ENCODE measurements at places on chromosomes 2 and 18.

- no peak for DNase-seq
These were observed 108.7 kb upstream of the FSHR start for GRCh38 chr2:49262801-49263560.

GRCh38 chr2:24334245-24334633, 26.1 kb downstream of the ITSN2 start:
- no peak for DNase-seq

GRCh38 chr2:173963323-173963816, 1.8 kb downstream of the SP3 start:
- peak; percentile 74 for DNase-seq

GRCh38 chr2:156343940-156344301, 11.4 kb upstream of the NR4A2 start:
- no peak for DNase-seq

DNA sequence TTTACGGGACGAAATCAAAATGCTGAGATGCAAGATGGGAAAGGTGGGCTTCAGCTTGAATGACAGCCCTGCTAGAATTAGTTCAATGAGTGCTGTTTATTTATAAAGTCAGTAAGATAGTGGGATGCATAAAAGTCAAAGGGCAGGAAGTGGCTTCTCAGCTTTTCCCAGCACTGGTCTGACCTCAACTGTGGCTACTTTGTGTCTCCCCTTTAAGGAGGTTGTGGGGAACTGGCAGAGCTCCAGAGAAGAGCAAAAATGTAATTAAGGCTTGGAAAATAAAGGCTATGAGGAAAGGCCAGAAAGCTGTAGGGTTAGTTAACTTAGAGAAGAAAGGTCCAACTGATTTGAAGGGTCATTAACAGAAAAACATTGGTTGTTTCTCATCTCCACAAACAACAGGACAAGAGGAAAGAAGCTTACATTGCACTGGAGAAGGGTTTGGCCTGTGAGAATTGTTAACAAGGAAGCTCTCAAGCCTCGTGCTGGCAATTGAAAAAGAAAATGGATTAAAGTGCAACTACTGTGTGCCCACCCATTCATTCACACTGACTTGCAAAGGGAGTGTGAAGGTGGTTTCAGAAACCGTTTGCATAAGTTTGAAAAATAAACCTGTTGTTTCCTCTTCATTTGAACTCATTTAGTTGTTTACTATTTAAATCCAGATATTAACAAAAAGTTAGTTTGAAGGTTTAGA, 68.8 kb upstream of the CD28 start:
- no peak for DNase-seq

GRCh38 chr18:45365835-45366234, 249.4 kb upstream of the SLC14A2 start:
- DNase-seq = no peak

DNA sequence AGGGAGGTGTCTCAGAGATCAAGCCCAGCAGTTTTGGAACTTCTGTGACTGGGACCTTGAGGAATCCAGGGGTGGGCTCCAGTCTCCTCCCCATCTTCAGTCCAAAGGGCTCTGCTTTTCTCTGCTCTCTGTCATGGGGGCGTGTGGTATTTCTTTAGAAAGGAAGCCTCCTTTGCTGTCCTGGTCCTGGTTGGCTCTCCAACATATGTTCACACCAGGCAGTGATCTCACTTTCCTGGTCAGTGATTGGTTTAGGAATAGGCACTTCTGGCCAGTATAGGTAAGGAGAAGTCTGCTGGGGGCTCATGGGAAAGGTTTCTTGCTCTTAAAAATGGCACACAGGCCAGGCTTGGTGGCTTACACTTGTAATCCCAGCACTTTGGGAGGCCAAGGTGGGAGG, 115.5 kb upstream of the HAAO start:
- no peak for DNase-seq

DNA sequence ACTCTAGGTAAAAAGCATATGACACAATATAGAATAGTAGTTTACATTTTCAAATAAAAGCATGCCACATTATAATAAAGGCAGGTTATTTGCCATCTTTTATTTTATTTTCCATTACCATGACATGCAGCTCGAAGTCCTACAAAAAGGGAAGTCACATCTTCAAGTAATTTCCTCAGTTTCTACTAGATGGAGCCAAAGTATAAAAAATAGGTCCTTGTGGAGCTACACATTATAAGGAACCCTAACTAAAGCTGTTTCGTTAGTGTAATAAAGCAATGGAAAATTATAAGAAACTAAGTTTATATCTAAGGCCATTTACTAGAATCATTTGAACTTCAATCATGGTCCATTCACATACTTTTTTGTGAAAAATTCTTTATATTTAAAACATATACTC, 674.5 kb downstream of the KCNJ3 start:
- no peak for DNase-seq

DNA sequence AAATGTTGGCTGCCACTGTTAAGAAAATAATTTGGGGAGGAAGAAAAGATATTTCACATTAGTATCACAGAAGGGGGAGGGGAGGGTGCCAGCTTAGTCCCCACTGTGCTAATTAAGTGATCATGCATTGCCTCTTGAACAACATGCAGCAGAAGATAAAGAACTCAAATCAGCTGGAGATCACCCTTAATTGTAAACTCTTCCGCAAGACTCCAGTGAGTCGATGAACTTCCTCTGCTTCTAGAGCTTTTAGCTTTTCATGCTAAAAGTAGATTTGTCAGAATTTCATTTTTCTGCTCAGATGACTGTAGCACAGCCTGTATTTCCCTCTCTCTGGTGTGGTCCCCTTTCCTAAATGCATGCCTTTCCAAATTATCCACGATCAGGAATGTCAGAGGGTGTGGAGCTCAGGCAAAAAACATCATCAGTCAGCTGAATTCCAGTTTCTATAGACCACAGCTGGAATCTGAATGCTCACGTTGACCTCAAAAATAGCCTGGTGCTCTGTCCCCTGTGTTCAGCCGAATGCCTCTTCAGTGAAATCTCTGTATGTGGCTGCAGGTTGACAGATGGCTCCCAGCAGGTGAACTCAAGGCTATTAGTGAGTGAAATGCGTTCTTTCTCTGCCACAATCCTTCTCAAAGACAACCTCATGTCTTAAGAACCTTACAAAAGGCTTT, 156.8 kb upstream of the UNC80 start:
- no peak for DNase-seq

- no peak for DNase-seq
These were observed 251.0 kb downstream of the NDUFA10 start for GRCh38 chr2:239774142-239774462.

DNA sequence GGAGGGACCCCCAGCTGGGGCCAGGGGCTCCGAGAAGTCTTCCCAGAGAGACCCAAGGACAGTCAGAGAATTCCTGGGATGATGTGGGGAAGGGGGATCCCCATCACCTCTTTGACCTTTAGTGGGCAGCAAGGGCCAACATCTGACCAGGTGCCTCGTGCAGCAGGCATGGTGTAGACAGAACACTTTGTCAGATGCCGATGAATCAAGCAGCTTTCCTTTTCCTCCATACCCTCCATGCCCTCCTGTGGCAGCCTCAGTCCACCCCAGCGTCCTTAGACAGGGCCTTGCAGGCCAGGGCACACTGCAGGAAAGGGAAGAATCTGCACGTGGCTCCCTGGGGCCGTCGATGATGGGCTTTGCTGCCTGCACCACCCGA, 26.3 kb downstream of the GPR55 start:
- DNase-seq = no peak

DNA sequence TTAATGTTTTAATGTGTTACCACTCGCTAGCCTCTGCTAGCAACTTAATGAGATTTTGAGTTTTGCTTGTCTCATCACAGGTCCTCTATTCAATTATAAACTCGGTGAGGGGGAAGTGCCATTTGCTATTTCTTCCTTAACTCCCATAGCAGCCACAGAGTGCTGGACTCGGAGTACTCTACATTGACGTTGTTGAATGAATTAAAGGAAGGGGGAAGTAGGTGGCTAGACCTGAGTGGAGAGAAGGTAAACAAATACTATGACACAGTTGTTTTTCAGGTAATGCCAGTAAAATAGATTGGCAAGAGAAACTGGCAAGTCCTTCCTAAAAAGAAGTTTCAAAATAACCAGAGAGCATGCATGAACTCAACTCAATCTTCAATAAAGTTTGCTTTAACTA, 339.3 kb downstream of the HRH4 start:
- DNase-seq = no peak

DNA sequence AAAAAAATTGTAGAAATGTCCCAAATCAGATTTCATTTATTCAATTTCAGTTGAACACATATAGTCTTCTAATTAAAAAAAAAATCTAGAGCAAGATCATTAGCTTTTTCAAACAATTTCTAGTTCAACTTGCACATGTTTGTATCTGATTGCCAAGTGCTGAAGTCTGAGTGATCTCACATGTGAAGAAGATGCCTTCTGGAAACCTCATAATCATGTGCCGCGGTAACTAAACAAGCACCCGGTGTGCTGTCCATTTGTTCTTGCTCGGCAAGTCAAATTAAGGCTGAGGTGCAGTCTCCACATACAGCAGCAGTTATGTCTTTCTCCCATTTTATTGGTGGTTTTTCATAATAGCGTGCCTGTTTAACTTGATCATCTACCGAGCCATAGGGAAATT, 18.7 kb downstream of the CABLES1 start:
- DNase-seq = no peak

- DNase-seq = no peak
These were observed 278.4 kb downstream of the PRKCE start for GRCh38 chr2:45929674-45930395.

DNA sequence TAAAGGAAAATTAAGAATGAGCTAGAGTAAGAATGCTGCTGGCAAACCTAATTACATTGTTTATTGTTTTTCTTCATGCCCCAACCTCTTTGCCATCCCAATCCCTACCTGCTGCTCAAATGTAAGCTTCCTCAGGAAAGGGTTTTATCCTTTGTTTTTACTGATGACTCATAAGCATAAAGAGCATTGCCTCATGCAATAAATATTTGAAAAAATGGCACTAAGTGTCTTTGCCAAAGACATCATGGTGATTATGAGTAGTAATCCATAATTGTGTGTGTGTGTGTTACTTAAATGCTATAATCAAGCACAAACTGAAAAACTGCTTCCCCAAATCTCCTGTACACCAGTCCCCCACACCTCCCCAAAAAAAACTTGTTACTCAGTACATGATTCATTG, 53.4 kb downstream of the DNER start:
- DNase-seq = no peak

- DNase-seq = no peak
These were observed 83.9 kb downstream of the FAM210A start for GRCh38 chr18:13642440-13642827.

GRCh38 chr2:17057109-17058017, 391.7 kb upstream of the CYRIA start:
- DNase-seq = no peak

DNA sequence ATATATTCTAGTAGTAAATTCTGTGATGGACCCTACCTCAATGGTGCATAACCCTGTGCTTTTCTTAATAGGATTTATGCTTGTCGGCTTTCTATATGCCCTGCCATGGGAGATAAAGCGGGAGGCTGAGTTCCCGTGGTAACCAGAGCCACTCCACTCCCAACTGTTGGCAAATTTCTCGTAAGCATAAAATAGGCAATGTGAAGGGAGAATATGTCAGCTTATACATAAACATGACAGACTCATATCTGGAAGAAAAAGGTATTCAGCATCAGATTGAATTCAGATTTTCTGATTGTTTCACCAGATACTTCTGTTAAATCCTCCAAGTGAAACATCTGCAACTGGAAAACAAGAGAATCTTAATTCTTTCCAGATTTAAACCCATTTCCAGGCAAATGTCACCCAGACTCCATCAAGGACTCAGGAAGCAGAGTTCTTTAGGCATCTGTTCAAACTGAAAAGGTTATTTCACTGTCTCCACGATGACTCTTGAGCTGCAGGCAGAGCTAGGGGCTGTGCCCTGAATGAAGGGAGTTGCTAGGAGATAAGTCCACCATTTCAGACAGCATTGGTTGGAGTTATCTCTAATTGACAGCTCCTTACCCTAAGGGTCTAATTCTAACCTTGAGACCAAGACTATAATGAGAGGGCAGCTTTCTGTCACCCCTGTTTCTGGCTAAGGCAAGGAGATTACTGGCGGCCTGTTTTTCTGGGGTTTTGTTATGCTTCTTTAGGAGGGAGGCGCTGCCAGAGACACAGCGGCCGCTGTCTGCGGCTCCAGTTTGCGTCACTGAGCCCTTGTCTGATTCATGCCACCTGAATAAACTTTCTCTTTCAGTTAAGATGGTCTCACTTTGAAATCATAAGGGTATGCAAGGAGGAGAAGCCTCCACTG, 381.3 kb downstream of the SOX11 start:
- no peak for DNase-seq

GRCh38 chr2:11984316-11985158, 238.1 kb downstream of the LPIN1 start:
- DNase-seq = no peak

DNA sequence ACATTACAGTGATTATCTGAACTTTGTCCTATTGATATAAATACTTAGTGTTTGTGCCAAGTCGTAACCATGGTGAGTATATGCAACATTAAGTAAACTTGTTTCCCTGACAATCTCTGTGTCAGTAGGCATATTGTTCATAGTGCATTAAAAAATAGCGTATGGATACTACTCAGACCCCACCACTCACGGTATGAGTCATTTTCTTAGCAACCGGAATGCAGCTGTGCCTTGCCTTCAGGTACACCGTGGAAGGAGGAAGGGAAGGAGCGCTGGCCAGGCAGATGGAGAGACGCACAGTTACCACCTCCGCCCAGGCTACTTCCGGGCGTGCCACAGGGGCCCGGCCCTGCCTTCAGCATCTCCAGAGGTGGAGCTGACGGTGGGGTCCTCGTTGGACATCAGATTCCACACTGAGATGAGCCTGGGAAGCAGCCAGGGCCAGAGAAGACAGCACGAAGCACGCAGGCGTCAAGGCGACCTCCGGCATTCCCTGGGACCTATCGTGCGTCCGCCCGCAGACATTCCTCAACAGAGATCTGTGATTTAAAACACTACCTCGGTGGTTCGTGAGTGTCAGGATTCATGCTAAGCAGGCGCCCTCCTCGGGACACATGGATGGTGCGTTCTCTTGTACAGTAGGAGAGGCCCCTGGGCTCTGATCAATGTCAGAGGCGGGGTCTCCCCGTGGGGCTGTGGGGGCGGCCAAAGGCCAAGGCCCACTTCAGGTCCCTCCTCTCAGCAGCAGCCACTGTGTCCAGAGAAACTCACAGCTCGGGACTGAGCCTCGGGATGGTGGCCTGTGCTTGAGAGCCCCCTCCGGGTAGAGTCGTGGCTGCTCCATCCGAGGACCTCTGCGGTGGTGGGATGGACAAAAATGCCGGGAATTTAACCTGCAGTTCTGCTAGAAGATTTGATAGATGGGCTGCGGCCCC, 82.2 kb upstream of the HDAC4 start:
- DNase-seq = no peak

GRCh38 chr2:102355526-102356380, at the start of gene IL18R1:
Gene IL18R1 (plus strand): TSS chr2:102355796. CDS start chr2:102362661, 6,865 bp downstream.
- DNase-seq = peak; percentile 58

DNA sequence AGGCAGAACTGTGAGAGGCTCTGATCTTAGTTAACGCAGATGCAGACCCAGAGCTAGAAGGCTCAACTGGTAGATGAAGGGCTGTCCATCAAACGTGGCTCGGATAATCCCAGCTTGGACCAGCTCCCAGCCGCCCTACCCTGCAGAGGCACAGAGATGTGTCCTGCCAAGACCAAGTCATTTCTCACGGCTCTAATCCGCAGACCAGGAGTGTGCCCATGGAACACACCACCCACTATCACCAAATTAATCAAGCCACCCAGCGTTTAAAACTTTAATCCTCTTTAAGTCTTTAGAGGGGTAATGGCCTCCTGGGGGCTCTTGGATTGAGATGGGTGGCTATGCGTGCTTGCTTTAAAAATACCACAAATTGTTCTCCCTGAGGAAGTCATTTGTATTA, 17.5 kb downstream of the LYPD1 start:
- DNase-seq = no peak
